ENCODE measurements at places on chromosomes 16 and 17.

DNA sequence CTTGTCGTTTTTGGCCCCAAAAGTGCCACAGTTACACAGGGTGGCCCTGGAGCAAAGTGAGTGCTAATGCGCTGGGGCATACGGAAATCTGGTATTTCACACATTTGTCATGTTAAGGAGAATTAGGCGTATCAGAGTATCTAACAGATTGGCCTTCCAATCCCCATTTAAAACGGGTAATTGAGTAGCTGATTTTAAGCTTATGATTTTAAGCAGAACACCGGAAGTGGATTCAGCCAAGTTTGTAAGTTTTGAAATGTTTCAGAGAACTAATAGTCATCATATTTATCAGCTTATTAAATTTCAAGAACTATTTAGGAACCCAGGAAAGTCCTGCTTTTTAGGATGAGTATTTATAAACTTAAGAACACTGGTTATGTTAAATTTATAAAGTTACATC is 19.5 kb downstream of the LRRC75A start:
- DNase-seq: no peak

DNA sequence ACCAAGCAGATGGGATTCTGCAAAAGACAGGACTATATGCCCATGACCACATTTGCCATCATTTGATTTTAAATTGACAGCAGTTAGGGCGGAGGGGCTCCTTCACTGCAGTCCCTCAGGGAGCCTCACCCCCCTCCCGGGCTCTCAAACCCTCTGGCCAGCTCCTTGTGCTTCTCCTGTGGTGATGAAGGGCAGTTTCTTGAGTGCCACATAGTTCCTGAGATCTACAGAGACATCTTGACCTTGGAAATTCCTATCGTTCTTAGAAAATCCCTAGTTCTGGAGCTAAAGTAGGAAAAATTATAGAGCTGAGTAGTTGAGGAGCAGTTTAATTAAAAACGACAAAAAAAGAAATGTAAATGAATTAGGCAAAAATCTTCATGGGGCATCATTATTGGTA is 231.5 kb downstream of the CCDC182 start:
- no peak for DNase-seq

DNA sequence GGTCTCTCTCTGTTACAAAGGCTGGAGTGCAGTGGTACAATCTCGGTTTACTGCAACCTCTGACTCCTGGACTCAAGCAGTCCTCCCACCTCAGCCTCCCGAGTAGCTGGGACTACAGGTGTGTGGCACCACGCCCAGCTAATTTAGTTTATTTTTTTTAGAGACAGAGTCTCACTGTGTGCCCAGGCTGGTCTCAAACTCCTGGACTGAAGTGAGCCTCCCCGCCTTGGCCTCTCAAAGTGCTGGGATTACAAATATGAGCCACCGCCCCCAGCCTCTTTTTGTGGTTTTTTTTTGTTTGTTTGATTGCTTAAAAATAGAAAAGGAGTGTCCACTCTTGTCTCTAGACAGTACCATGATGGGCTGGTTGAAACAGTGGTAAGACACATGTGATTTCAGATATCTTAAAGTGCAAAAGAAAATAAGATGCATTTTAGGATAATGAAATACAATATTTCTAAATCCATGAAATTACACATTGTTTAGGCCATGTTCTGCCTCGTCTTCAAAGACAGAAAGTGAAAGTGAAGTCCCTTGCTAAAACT is 27.4 kb downstream of the KIAA0513 start:
- no peak for DNase-seq

- no peak for DNase-seq
Measured at GRCh38 chr17:50890675-50891516, 24.7 kb upstream of the TOB1 start.

- no peak for DNase-seq
Measured at GRCh38 chr16:82331397-82331796, 161.4 kb upstream of the MPHOSPH6 start.

- DNase-seq: no peak
Measured at GRCh38 chr16:48999044-48999443, 282.6 kb downstream of the CBLN1 start.

- DNase-seq: no peak
Measured at GRCh38 chr16:25063102-25063501, 47.9 kb upstream of the ARHGAP17 start.
